Naive thymus-derived CD8-positive, alpha-beta T cell (primary cell): ENCODE measurements at places on chromosomes 12 and 14. TPM values are rescaled to one million over a fixed set of nuclear protein-coding genes. Genes with fewer than 3 reads are reported as not detected.

Gene PRIMA1
- total RNA-seq = not detected

Gene DAO
- total RNA-seq = not detected

Gene NR1H4
- total RNA-seq = not detected

Gene SMIM41
- not detected for total RNA-seq

Gene PIWIL1
- total RNA-seq = not detected

Gene HOXC5
- not detected for total RNA-seq

Gene KRT73
- total RNA-seq = 10.0 TPM

Gene KCNMB4
- total RNA-seq = 3.2 TPM

Gene RERG
- 1.2 TPM for total RNA-seq

Gene LMO3
- not detected for total RNA-seq

Gene TAS2R46
- total RNA-seq = 1.9 TPM

Gene C12orf42
- 17.5 TPM for total RNA-seq

Gene CD163L1
- total RNA-seq = 0.33 TPM

Gene AQP6
- total RNA-seq = not detected

Gene PRB2
- not detected for total RNA-seq

Gene DNAI7
- 0.82 TPM for total RNA-seq

Gene KRT74
- not detected for total RNA-seq

Gene APOLD1
- 2.5 TPM for total RNA-seq

Gene MFAP5
- total RNA-seq = not detected

Gene NANOG
- not detected for total RNA-seq

Gene PXMP2
- 5.0 TPM for total RNA-seq

Gene RECQL
- total RNA-seq = 56.8 TPM

Gene DLGAP5
- total RNA-seq = not detected

Gene STAC3
- 2.5 TPM for total RNA-seq

Gene GPR132
- total RNA-seq = 41.4 TPM

Gene ACSS3
- not detected for total RNA-seq

Gene NRL
- 2.7 TPM for total RNA-seq
